ENCODE measurements at places on chromosomes 13 and 19. TPM values are rescaled to one million over a fixed set of nuclear protein-coding genes. Genes with fewer than 3 reads are reported as not detected.

Gene CATSPERD
- total RNA-seq, result not detected

Gene ZNF497
- 0.32 TPM for total RNA-seq

Gene HIF3A
- 0.64 TPM for total RNA-seq

Gene PRX
- 1.9 TPM for total RNA-seq

Gene TLE2
- 0.32 TPM for total RNA-seq

Gene CYP2A6
- total RNA-seq, result not detected

DNA sequence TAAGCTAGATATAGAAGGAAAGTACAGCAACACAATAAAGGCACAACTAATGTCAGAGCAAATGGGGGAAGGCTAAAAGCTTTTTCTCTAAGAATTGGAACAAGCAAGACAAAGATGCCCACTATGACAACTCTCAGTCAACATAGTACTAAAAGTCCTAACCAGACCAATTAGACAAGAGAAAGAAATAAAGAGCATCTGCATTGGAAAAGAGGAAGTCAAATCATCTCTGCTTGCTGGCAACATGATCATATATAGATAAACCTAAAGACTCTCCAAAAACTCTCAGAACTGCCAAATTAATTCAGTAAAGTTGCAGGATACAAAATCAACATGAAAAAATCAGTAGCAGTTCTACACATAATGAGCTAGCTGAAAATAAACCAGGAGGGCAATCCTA lies 542.0 kb downstream of the DIAPH3 start:
- DNase-seq, result no peak

DNA sequence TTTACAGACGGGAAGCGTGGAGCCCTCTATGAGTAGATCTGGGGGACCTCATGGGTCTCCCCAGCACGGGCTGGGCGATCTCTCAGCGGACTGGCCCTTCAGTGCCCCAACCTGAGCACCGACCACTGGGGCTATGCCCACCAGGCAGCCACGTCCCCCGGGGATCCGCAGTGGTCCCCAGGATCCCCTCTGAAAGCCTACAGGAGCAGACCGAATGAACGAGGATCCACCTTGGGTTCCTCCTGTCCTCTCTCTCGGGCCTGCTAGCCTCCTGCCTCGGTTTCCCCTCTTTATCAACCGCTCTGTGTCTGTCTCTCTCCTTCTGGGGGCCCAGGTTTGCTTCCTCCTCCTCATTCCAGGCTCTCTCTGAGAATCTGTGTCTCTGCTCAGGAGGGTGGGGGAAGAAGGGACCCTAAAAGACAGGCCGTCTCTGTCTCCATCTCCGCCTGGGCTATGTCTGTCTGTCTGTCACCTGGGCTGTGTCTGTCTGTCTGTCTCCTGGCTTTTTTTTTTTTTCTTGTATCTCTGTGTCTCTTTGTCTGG lies 2.0 kb upstream of the MEIS3 start:
- DNase-seq, result no peak

Gene MIR17HG
- total RNA-seq, result 3.2 TPM

Gene CCL25
- total RNA-seq, result not detected

DNA sequence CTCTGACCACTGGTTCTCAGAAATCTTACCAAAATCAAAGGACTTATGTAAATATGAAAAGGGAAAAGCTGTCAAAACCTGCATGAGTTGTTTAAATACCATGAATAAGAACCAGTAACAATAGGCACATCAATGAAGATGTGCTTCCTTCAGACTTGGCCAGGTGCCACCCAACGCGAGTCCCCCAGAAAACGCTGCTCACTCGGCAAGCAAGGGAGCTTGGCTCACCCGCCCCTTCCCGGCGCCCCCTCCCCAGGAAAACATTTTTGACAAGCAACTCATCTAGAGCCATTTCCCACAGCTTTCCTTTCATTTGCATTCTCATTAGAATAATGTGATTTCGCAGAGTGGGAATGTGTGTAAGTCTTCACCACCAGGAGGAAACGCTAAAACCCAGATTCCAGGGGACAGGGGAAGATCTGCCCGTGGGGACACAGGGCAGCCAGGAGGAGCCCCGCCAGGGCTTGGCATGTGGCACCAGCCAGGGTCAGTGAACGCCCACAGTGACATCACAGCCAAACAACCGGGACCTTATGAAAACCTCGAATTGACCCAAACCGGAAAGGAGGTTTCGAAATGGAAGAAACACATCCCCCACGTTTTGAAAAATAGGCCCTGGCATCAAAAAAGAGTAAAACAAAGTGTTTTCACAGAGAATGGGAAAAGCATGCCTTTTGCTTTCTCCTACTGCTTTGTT lies 366.2 kb upstream of the TSHZ3 start:
- DNase-seq, result peak; percentile 50

DNA sequence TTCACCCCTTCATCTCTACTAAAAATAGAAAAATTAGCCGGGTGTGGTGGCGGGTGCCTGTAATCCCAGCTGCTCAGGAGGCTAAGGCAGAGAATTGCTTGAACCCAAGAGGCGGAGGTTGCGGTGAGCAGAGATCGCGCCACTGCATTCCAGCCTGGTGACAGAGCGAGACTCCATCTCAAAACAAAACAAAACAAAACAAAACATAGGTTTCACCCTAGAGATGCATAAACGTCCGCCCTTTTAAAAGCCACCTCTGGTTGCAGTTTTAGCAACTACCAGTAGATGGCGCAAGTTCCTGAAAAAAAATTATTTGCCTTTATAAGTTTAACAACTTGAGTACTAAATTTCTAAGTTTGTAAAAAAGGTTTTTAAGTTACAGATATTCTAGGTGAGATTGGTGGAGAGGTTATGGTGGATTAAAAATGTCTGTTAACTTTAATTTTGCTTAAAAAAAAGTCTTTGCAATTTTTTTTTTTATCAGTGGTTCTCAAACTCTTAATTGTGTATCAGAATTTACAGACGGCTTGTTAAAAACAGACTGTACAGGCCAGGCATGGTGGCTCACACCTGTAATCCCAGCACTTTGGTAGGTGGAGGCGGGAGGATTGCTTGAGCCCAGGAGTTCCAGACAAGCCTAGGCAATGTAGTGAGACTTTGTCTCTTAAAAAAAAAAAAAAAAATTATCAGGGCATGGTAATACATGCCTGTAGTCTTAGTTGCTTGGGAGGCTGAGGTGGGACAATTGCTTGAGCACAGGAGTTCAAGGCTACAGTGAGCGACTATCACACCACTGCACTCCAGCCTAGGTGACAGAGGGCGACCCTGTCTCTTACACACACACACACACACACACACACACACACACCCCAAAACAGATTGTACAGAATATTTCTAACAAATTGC lies 42.1 kb downstream of the NAA16 start:
- peak; percentile 83 for DNase-seq

- DNase-seq, result no peak
Observed at GRCh38 chr19:21693399-21693798, 74.0 kb downstream of the ZNF100 start.

- DNase-seq, result no peak
Observed at GRCh38 chr13:76609643-76610042, 276.6 kb downstream of the KCTD12 start.

Gene TEX29
- not detected for total RNA-seq

DNA sequence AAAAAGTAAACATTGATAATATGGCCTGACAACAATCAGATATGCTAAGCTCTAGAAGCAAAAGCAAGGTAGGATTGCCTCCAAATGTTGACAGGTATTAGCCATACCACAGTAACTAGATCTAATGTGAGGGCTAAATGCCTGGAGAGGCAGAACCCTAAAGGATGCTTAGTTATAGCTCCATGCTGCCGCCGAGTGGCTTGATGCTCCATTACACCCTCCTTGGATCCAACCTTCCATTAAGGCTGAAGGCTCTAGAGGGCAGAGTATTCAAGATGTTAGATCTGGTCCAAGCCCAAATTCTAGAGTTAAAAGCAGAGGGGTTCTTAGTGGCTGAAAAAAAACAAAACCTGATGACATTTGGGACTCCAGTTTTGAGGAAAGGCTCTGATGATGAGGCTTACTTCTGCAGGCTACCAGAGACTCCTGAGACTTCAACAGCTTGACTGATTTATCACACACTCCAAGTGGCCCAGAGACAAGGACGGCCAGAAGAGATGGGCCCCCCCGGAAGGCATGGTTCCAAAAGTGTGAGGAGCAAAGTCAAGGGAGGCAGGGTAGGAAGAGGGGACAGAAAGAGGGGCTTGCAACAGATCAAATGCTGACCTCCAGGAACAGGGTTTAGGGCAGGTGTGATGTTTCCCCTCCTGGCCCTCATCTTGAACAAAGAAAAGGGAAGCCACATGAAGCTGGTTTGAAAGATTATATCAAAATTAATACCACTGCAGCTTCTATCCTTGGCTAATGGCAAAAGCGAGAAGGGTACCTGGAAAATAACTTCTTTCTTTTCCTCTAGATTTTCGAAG lies 21.9 kb upstream of the CPB2 start:
- peak; percentile 75 for DNase-seq

- DNase-seq, result no peak
Observed at GRCh38 chr19:17359905-17360800, 17.0 kb downstream of the PLVAP start.

DNA sequence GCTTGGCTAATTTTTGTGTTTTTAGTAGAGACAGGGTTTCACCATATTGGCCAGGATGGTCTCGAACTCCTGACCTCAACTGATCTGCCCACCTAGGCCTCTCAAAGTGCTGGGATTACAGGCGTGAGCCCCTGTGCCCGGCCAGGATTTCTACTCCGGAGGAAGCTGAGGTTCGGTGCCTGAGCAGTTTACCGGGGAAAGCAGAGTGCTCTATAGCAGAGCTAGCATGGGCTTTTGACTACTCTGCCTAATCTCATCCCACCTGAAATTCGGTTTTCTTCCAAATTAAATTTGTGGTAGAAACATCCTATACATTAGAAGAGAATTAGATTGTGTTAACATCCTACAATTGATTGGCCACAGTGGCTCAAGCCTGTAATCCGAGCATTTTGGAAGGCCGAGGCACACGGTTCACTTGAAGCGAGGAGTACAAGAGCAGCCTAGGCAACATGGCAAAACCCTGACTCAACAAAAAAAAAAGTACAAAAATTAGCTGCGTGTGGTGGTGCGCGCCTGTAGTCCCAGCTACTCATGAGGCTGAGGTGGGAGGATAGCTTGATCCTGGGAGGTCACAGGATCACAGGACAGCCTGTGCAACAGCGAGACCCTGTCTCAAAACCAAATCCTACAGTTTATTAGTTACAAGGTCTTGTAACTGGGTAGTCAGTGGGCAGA lies 1.6 kb downstream of the RPL13A start:
- no peak for DNase-seq

DNA sequence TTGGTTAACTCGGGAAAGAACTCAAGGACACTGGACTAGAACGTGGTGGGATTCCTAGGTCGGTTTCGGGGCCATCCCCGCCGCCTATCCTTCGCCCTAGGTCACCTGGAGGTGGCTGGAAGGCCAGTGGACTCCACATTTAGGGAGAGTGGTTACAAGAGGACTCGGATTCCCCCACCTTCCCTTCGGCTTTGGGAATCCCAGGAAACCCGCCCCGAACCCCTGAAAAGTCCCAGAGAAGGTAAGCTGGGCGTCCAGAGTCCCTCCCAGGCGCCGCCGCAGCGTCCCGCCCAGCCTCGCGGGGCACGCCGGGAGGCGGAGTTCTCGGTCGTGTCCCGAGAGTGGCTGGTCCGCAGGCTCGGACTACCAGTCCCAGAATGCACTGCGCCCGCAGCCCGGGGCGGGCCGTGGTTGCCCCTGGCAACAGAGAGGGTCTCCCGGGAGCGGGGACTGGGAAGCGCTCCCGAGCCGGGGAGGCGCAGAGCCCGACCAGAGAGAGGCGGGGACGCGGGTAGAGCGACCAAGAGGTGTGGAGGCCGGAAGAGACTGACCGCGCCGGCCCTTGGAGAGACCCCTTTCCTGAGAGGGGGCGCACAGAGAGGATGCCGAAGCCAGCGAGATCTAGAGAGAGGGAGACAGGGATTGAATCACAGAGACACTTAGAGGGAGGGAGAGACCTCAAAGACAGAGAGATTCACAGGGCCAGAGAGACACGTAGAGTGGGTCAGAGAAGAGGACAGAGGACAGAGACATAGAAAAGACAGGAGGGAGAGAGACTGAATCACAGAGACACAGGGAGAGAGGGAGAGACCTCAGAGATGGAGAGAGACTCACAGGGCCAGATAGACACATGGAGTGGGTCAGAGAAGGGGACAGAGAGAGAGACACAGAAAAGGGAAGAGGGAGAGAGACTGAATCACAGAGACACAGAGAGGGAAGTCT lies 2.6 kb upstream of the PRKCG start:
- DNase-seq, result peak; percentile 87

GRCh38 chr13:101785858-101786257 lies 333.4 kb downstream of the ITGBL1 start:
- DNase-seq, result peak; percentile 19

- no peak for DNase-seq
Observed at GRCh38 chr13:66440938-66441337, 789.2 kb downstream of the PCDH9 start.

- DNase-seq, result no peak
Observed at GRCh38 chr19:15144046-15144646, 36.9 kb downstream of the SYDE1 start.

Gene CEACAM4
- total RNA-seq, result not detected

DNA sequence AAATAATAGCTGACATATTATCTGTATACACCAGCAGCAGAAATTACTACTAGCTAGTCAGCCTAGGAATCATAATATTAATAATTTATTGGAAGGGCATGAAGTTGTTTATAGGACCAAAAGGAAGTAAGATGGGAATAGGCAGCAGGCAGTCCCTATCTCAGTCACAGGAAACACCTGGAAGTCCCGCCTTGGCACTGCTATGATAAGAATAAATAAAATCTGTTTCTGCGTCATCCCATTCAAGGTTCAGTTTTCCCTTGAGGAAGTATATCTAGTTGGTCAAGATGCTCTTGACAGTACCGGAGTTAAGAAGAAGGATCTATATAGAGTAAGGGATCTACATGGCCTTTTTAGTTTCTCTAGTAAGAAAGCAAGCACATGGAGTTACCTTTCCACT lies 830.8 kb downstream of the DIAPH3 start:
- no peak for DNase-seq

- DNase-seq, result peak; percentile 98
Observed at GRCh38 chr19:47637550-47637949, 28.6 kb downstream of the BICRA start.

GRCh38 chr13:114054264-114054663 lies 78.2 kb downstream of the RASA3 start:
- no peak for DNase-seq

DNA sequence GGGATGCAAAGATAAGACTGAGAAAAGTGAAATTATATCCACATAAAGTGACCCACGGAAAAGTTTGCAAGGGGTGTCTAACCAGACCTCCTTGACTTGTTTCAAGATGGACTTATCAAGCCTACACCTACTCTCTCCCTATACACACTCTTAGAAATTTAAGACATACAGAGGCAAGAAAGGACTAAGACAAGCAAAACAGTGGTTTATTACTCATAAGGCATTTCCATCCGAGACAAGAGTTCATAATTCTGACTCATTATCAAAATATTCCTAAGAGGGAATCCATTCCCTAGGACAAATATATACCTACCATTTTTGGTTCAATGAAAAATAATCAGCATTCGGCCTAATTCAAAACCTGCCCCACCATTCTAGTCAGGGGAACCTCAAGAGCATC lies 232.6 kb upstream of the GPC6 start:
- DNase-seq, result no peak

GRCh38 chr13:21435687-21436151 lies 23.4 kb downstream of the ZDHHC20 start:
- DNase-seq, result peak; percentile 87

Data from fibroblast of villous mesenchyme (primary cell).